ENCODE measurements at places on chromosomes 16 and 17.

GRCh38 chr17:2179615-2180295 is 123.8 kb downstream of the SMG6 start:
- peak; percentile 45 for DNase-seq

- DNase-seq: no peak
These were observed 1.3 kb downstream of the LHX1 start for GRCh38 chr17:36938566-36939051.

DNA sequence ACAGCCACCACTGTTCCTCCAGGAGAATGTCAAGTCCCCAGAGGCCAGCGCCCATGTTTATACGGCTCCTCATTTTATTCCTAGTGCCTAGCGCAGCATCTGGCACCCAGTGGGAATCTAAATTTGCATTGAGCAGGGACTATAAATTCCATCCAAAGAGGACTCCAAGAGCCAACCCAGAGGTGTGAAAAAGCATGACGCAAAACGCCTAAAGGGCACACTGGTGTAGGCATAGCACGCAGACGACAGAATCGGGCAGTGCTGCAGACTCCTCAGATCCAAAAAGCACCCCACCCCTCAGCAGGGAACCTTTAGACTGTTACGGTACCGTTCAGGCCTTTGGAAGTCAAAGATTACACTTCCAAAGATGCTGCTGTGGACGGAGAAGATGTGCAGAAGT is 19.5 kb downstream of the TEKT5 start:
- DNase-seq: no peak

DNA sequence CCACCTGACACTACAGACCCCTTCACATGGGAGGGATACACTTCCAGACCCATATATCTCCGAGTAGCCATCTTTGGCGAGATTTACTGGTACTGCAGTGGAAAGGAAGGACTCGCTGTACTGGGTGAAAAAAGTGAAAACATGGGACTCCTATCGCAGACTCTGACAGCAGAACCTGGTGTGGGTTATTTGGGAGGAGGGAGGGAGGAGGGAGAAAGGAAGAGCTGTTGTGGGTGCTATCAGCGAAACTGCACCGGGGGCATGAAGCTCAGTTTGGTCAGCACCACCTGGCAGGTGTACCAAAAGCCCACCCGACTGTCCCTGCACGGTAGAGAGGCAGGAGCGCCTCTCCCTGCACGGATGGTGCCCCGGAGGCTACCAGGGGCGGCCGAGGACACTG is 5.0 kb downstream of the HBQ1 start:
- DNase-seq: no peak

DNA sequence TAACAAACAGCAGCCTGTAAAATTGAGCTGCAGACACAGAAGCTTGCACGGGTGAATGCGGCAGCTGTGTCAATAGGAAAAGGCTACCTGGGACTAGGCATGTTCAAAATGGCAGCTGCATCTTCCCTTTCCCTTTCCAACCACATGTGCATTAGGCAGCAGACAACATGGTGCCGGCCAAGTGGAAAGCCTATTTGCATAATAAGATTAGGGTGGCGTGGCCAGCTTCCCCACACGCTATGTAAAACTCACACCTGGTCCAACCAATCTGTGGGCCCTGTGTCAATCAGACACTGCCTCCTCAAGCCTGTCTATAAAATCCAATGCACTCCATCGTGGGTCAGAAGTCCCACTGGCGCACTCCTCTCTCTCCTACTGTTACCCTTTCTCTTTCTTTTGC is 61.0 kb upstream of the RBBP6 start:
- no peak for DNase-seq

GRCh38 chr17:59620064-59620359 is 317 bp downstream of the CLTC start:
- no peak for DNase-seq

DNA sequence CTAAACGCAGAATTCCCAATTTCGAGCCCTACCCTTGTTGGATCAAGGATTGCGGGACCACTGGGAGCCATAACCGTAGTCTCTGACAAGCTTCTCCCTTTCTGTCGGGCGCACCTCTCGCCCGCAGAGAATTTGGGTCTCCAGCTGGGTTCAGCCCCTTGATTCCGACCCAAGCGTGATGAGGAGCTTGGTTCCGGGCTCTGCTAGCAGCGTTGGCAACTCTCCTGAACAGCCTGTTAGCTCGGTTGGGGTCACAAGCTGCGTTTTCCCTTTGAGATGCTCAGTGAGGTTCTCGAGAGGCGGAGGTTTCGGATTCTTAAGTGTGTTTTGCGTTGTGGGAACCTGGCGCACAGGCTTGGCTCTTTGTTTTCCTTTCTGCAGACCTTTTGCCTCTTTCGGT is 655 bp downstream of the ATXN1L start:
- no peak for DNase-seq

GRCh38 chr17:557371-557770 is 157.3 kb downstream of the VPS53 start:
- DNase-seq: no peak

GRCh38 chr17:81285894-81286293 is 9.2 kb downstream of the SLC38A10 start:
- no peak for DNase-seq

DNA sequence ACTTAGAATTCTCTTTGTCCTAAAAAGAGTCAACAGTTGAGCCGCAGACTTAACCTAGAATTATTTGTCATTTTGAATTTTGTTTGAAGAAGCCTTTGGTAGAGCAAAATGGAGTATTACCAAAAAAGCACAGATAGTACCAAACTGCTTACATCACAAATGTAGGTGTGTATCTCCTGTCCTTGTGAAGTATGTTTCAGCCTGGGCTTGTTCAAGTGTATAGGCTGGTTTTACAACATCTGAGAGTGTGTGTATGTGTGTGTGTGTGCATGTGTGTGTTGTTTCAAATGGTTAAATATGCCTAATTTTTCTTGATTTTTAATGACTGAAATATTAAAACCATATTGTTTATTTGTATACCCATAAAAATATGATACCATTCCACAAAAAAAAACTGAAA is 188.7 kb upstream of the AXIN2 start:
- DNase-seq: no peak

- no peak for DNase-seq
These were observed 5.0 kb upstream of the CACNG5 start for GRCh38 chr17:66829883-66830282.

GRCh38 chr17:76716146-76716838 is 5.5 kb upstream of the MXRA7 start:
- DNase-seq: peak; percentile 99

GRCh38 chr16:30394592-30395154 is 547 bp upstream of the ZNF48 start:
- no peak for DNase-seq

GRCh38 chr17:81666092-81666341 is 388 bp downstream of the OXLD1 start:
- DNase-seq: no peak

GRCh38 chr16:84648595-84649510 is 542 bp downstream of the KLHL36 start:
- DNase-seq: no peak

DNA sequence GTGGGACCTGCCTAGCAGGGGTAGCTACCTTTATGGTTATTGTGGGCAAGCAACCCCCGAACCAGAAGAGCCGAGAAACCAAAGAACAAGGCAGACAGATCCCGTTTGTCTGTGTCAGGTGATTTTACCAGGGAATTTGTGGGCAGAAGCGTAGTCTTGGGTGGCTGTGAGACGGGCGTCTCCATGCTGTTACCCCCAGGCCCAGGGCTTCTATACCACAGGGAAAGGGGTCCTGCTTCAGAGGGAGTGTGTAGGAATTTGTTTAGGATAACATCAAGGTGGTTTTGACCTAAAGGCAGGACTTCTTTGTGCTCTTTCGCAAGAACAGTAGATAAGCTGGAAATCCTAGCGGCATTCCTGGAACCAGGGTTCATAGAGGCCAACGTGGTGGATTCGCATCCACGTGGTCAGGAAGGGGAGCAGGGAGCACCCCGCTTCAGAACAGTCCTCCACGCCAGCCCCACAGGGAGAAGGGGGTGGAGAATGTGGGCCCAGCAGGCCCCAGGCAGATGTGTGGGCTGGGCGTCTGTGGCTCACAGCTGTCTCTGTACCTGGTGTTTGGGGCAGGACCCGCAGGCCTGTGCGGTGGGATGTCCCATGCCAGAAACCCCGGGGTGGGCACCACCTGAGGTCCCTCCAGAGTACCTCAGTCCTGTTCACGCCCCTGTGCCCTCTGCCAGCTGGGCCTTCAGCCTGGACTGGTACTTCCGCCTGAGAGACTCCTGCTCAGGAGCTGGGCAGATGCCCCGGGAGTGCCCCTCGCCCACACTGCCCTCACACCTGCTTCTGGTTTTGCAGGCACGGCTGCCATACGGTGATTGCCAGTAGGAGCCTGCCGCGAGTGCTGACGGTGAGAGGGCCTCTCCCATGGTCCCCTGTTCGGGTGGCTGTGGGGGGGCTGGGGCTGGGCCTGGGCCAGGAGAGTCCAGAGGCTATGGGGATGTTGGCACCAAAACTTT is 4.1 kb downstream of the DECR2 start:
- no peak for DNase-seq

Measured in MV-4-11 (cell line).